ENCODE measurements at places on chromosomes 7 and 10. TPM values are rescaled to one million over a fixed set of nuclear protein-coding genes. Genes with fewer than 3 reads are reported as not detected.

- no peak for DNase-seq
- peaks cover 15% of the 10 kb centered on the region for H3K36me3 ChIP-seq
- H3K4me3 ChIP-seq: no peak overlapping the region
- H3K27ac ChIP-seq: no peak overlapping the region
These were observed 97.0 kb upstream of the SVIL start for GRCh38 chr10:29731760-29732159.

DNA sequence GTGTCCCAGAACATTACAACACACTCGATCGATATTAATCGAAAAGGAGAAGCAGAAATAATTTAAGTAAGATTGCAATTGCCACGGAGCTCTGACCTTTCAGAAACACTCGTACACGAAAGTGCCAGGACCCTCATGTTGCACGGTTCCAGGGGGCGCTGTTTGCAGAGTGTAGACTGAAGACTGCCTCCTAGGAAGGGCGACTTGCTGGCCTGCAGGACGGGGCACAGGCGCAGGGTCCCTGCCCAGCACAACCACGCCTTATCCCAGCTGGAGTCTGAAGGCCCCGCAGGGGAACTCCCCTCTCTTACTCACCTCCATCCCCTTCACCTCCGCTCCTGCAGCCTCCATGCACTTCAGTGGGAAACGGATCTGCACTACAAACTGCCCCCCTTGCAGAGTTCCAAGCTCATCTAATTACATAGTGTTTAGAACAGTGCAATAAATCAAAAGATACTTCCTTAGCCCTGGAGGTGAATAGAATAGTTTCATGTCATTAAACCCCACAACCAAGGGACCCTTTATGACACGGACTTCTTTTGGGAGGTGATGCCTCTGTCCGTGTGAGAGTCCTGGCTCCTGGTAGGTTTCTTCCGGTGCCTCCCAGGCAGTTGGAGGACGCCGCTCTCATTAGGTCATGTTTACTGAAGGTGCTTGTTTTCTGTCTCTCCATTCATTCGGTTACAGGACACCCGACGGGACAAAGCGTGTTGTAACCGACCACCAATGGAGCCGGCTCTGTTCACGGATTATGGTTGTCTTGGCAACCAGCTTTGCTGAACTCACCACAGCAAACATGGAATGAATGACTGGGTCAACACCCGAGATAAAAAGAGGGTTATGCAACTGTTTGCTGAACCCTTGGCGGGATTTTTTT lies 262.2 kb downstream of the BAMBI start:
- peaks cover 36% of the 10 kb centered on the region for H3K4me1 ChIP-seq
- H3K36me3 ChIP-seq: peaks cover 8% of the 10 kb centered on the region
- peak; percentile 55 for DNase-seq
- H3K27me3 ChIP-seq: no peaks in the 10 kb centered on the region
- H3K4me3 ChIP-seq: peak overlapping the region; percentile 59

DNA sequence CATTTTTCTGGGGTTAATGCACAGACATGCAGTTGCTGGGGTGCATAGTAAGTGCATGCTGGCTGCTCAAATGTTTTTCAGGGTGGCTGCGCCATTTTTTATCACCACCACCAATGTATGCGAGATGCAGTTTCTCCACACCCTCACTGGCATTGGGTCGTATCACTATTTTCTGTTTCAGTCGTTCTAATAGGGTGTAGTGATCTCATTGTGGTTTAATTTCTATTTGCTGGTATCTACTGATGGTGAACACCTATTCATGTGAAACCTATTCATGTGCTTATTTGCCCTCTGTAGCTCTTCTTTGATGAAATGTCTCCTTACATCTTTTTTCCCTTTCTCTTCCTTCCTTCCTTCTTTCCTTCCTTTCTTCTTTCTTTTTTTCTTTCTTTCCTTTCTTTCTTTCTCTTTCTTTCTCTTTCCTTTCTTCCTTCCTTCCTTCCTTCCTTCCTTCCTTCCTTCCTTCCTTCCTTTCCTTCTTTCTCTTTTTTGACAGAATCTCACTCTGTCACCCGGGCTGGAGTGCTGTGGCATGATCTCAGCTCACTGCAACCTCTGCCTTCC lies 84.3 kb downstream of the ELFN1 start:
- no peak overlapping the region for H3K27ac ChIP-seq
- DNase-seq: no peak
- peaks cover 24% of the 10 kb centered on the region for H3K27me3 ChIP-seq
- H3K4me3 ChIP-seq: no peak overlapping the region
- H3K4me1 ChIP-seq: peaks cover 4% of the 10 kb centered on the region

- H3K4me1 ChIP-seq: peaks cover 35% of the 10 kb centered on the region
- H3K4me3 ChIP-seq: no peak overlapping the region
- no peaks in the 10 kb centered on the region for H3K27me3 ChIP-seq
These were observed 48.0 kb downstream of the RHOBTB1 start for GRCh38 chr10:60896033-60896432.

- H3K27me3 ChIP-seq: no peaks in the 10 kb centered on the region
- H3K27ac ChIP-seq: no peak overlapping the region
- H3K36me3 ChIP-seq: no peaks in the 10 kb centered on the region
- peaks cover 3% of the 10 kb centered on the region for H3K4me1 ChIP-seq
- DNase-seq: no peak
These were observed 449.2 kb downstream of the IPMK start for GRCh38 chr10:57818522-57818921.

GRCh38 chr10:94403380-94404213 lies 1.3 kb downstream of the TBC1D12 start:
- H3K36me3 ChIP-seq: no peaks in the 10 kb centered on the region
- H3K4me1 ChIP-seq: peaks cover 5% of the 10 kb centered on the region
- peak overlapping the region; percentile 96 for H3K27ac ChIP-seq
- no peaks in the 10 kb centered on the region for H3K27me3 ChIP-seq
- peak overlapping the region; percentile 91 for H3K4me3 ChIP-seq

- H3K36me3 ChIP-seq: no peaks in the 10 kb centered on the region
- no peak overlapping the region for H3K27ac ChIP-seq
- DNase-seq: no peak
- H3K4me1 ChIP-seq: peaks cover 3% of the 10 kb centered on the region
These were observed 1.8 kb upstream of the LBX1 start for GRCh38 chr10:101231092-101231491.

- peaks cover 6% of the 10 kb centered on the region for H3K27me3 ChIP-seq
- H3K4me3 ChIP-seq: no peak overlapping the region
- peaks cover 2% of the 10 kb centered on the region for H3K36me3 ChIP-seq
- H3K27ac ChIP-seq: no peak overlapping the region
- no peak for DNase-seq
These were observed 526.7 kb upstream of the NRP1 start for GRCh38 chr10:33861016-33861704.

DNA sequence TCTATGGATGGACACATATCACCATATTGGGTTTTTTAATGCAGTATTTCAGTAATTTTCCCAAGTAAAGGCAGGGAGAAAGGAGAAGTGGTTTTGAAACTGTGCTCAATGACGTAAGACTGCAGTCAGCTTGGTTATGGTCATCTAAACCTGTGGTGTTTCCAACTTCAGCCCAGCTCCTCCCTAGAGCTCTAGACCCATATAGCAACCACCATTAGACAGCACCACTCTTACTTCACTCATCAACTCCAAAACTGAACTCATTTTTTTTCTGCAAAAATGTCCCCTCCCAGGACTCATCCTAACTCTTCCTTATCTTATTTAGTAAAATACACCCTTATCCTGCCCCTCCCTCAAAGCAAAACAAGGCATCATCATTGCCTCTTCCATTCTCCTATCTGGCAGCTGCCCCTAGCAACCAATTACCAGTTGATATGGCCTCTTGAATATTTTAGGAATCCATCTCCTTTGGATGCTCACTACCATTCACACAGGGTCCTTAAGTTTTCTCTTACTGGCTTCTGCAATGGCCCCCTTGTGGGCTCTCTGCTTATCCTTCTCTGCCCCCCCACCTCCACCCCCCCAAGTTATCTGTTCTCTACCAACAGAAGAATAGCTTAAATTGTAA lies 1.5 kb upstream of the RALA start:
- H3K27me3 ChIP-seq: no peaks in the 10 kb centered on the region
- no peak for DNase-seq
- peaks cover 30% of the 10 kb centered on the region for H3K4me1 ChIP-seq
- peak overlapping the region; percentile 99 for H3K27ac ChIP-seq

- no peaks in the 10 kb centered on the region for H3K27me3 ChIP-seq
- peaks cover 6% of the 10 kb centered on the region for H3K4me1 ChIP-seq
- no peak overlapping the region for H3K27ac ChIP-seq
- peaks cover 2% of the 10 kb centered on the region for H3K36me3 ChIP-seq
- no peak overlapping the region for H3K4me3 ChIP-seq
These were observed 36.9 kb upstream of the AQP1 start for GRCh38 chr7:30874656-30875302.

- H3K27me3 ChIP-seq: no peaks in the 10 kb centered on the region
- H3K4me1 ChIP-seq: peaks cover 9% of the 10 kb centered on the region
- no peaks in the 10 kb centered on the region for H3K36me3 ChIP-seq
These were observed 56.7 kb downstream of the OSBPL3 start for GRCh38 chr7:24923172-24923865.

GRCh38 chr10:121926671-121927317 lies 1.0 kb downstream of the ATE1 start:
- peaks cover 3% of the 10 kb centered on the region for H3K36me3 ChIP-seq
- H3K4me3 ChIP-seq: peak overlapping the region; percentile 82
- peak overlapping the region; percentile 98 for H3K27ac ChIP-seq
- no peaks in the 10 kb centered on the region for H3K27me3 ChIP-seq
- H3K4me1 ChIP-seq: peaks cover 35% of the 10 kb centered on the region

DNA sequence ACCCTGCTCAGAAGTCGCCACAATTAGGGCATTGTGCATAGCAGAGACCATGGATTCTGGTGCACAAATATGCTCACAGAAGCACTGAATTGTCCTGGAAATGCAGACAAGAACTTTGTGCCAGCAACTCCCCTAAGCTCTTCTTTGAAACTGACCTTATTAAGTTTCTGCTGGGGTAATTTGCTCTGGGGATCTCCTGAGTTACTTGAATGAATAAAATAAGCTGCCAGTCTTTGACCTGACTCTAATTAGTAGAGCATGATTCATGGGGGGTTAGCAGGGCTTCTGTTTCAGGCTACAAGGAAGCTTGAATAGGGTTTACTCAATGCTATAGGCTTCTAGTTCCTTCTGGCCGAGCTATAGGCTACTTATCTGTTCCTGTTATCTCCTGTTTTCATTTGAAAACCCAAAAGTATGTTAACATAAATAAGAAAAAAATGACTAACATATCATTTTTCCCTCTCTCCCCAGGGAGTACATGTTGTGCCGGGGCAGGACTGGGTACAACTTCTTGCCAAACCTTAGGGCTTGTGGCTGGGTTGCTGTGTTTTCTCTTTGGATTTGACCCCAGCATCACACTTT lies 169.0 kb upstream of the TMEM229A start:
- no peak overlapping the region for H3K27ac ChIP-seq
- H3K4me1 ChIP-seq: no peaks in the 10 kb centered on the region
- H3K4me3 ChIP-seq: no peak overlapping the region
- H3K27me3 ChIP-seq: no peaks in the 10 kb centered on the region
- no peaks in the 10 kb centered on the region for H3K36me3 ChIP-seq

DNA sequence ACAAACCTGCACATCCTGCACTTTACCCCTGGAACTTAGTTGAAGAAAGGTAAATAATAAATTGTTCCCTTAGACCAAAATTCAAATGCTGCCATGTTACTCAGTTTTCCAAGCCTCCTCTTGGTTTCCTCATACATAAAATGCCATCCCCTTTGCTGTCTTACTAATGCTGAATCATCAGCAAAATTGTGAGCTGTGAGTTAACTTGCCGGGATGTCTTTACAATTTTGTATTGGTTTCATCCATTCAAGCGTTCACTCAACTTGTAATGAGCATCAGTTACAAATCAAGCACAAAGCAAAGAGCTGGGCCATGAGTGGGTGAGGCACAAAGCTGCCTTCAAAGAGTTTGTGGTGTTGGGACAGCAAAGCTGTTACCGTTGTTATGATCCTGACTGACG lies 395.8 kb upstream of the ZMIZ1 start:
- H3K4me1 ChIP-seq: peaks cover 14% of the 10 kb centered on the region
- no peak overlapping the region for H3K4me3 ChIP-seq
- H3K36me3 ChIP-seq: no peaks in the 10 kb centered on the region
- no peaks in the 10 kb centered on the region for H3K27me3 ChIP-seq

- H3K4me1 ChIP-seq: peaks cover 29% of the 10 kb centered on the region
- no peaks in the 10 kb centered on the region for H3K36me3 ChIP-seq
- no peak for DNase-seq
- no peak overlapping the region for H3K4me3 ChIP-seq
These were observed 17.5 kb downstream of the CCNY start for GRCh38 chr10:35353805-35354204.

GRCh38 chr7:101422356-101423195 lies 59.9 kb downstream of the COL26A1 start:
- no peak for DNase-seq
- peaks cover 4% of the 10 kb centered on the region for H3K36me3 ChIP-seq
- H3K27ac ChIP-seq: no peak overlapping the region
- no peaks in the 10 kb centered on the region for H3K27me3 ChIP-seq
- no peaks in the 10 kb centered on the region for H3K4me1 ChIP-seq

DNA sequence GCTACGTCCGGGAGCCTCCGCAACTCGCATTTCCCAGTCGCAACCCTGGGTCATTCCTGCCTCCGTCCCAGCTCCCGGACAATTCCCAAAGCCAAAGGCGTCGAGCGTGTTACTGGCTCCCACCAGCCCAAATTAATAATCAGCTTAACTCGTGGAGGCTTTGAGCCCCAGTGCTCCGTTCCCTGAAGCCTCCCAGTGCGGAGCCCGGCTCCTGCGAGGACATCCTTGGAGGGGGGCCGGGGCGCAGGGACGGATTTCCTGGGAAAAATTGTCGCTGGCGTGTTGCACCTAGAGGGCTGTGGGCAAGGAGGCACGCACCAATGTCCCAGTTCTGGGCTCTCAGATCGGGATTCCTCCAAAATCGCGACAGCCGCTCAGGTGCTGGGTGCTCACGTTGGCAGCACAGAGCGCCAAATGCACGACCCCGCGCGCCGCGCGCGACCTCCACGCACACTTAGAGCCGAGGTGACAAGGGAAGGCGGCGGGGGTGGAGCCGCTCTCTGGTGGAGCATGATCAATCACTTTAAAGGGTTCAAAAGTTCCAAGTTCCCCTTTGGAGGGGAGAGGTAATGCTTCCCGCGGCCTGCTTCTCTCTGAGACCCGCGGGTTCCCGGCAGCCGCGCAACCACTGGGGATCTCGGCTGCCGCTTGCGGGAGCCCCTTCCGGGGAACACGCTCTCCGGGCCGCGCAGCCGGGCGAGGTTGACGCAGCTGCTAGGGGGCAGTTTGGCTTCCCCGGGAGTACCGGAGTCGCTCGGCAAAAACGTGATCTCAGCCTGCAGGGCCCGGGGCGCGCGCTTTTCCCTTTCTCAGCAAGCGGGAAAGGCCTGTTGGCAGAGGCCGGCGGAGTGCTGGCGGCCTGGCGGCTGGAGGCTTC lies 25.5 kb downstream of the SKIDA1 start:
- H3K36me3 ChIP-seq: no peaks in the 10 kb centered on the region
- peaks cover 34% of the 10 kb centered on the region for H3K4me1 ChIP-seq
- H3K27ac ChIP-seq: peak overlapping the region; percentile 57
- H3K27me3 ChIP-seq: peaks cover 13% of the 10 kb centered on the region

GRCh38 chr7:24108906-24109376 lies 175.0 kb upstream of the NPY start:
- H3K36me3 ChIP-seq: no peaks in the 10 kb centered on the region
- H3K27me3 ChIP-seq: no peaks in the 10 kb centered on the region
- no peak overlapping the region for H3K4me3 ChIP-seq

ADRA2A gene
- total RNA-seq: 13.1 TPM

CLDN4 gene
- 172 TPM for total RNA-seq

TAS2R40 gene
- total RNA-seq: not detected

ANXA8 gene
- not detected for total RNA-seq

ADARB2 gene
- 1.3 TPM for total RNA-seq

TDRD1 gene
- total RNA-seq: not detected

STOX1 gene
- 8.0 TPM for total RNA-seq

DPYSL4 gene
- total RNA-seq: 54.6 TPM
